HuH-7 (cell line): ENCODE measurements at places on chromosomes 11 and 22.

DNA sequence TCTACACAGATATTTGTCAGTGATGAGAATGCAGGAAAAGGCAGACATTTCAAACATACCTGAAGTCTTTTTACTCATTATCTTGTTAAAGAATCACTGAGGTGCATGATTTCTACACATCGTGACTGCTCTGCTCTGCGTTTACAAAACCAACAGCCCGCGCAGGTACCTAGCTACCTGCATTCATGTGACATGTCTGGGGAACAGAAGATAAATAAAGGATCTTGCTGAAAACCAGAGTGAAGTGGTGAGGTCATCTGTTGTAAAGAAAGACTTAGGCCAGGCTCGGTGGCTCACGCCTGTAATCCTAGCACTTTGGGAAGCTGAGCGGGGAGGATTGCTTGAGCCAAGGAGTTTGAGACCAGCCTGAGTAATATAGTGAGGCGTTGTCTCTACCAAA lies 15.7 kb downstream of the ASPHD2 start:
- DNase-seq, result no peak

GRCh38 chr11:6925636-6926207 lies 504 bp upstream of the ZNF215 start:
- DNase-seq, result no peak

GRCh38 chr22:20063271-20064139 lies 16.5 kb upstream of the DGCR8 start:
- no peak for DNase-seq

GRCh38 chr11:98710986-98711385 lies 309.8 kb upstream of the CNTN5 start:
- DNase-seq, result no peak

DNA sequence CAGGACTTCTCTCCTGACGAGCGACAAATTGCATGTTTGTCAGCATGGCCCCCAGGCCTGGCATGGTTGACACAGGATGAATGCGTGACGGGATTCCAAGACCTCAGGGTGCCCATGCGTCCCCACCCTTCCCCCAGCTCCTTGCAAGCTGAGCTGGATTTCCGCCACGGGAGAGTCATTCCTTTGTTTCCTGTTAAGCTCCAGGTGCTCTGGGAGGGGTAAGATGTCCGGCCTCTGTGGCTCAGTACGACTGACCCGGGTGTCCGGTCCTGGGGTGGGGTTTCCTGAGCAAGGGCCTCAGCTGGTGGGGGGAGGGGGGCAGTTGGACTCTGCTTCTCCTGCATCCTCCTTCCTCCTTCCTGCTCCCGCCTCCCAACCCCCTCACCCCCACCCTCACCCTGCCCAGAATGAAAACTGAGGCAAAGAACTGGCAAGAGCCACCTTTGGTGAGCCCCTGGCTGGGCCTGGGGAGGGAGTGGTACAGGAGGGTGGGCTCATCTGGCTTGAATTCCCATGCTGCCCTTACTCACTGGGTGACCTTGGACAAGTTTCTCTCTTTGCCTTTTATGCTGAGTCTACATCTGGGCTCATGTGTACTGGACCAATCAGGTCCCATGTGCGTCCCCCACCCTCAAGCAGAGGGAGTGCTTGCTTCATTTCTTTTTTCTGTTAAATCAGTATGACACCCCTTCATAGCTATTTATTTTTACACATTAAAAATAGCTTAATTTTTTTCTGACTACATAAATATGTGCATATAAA lies 2.5 kb downstream of the CDC42EP2 start:
- DNase-seq, result no peak
